AG08396 (cell line): ENCODE measurements at places on chromosomes 16 and 17.

DNA sequence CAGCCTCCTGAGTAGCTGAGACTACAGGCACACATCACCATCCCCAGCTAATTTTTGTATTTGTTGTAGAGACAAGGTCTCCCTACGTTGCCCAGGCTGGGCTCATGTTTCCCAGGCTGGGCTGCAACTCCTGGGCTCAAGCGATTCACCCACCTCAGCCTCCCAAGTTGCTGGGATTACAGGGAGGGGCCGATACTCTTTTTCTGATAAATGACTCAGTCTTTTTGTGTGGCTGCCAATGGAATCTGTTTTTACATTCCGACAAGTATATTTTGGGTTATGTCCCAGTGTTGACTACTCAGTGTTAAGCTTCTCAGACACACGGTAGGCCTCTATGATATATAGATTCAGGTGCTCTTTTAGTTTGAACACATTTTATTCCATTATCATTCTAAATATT is 58.1 kb downstream of the SLFN11 start:
- peak; percentile 59 for DNase-seq

DNA sequence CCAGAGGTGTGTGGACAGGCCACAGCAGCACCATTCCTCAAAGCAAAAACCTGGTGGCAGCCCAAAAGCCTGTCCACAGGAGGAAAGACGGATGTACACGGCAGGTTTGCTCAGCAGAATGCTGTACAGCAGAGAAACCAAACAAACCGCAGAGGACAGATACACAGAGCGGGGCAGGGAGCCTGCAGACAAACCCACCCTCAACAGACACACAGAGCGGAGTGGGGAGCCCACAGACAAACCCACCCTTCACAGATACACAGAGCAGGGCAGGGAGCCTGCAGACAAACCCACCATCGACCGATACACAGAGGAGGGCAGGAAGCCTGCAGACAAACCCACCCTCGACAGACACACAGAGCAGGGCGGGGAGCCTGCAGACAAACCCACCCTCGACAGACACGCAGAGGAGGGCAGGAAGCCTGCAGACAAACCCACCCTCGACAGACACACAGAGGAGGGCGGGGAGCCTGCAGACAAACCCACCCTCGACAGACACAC is 53.0 kb upstream of the METRNL start:
- no peak for DNase-seq

DNA sequence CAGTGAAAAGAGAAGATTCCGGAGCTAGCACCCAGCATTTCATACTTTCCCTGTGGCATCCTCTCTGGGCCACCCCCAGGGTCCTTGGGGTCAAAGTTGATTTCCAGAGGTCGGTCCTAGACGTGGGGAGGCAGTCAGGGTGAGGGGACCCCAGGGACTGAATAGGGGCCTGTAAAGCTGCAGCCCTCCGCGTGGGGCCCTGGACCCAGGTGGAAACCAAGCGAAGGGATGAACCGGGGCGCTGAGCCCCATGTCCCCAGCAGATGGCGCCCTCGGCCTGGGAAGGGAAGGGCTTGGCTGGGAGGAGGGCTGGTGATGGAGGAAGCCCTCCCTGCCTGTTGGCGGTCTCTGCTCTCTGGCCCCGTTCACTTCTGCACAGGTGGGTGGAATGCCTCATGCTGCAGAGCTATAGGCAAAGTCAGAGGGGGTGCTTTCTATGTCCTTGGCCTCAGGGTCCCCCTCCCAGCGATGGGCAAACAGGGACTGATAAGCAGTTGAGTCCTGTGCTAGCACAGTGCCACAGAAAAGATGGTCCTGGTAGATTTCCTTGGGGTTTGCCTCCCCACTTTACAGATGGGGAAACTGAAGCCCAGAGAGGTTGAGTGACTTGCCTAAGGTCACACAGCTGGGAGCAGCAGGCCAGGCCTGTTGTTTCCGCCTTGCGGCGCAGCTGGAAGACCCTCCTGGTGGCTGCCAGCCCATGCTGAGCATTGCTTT is 163.4 kb upstream of the CIBAR2 start:
- peak; percentile 91 for DNase-seq

- peak; percentile 41 for DNase-seq
Measured at GRCh38 chr17:58991718-58992331, 114.9 kb downstream of the TRIM37 start.

DNA sequence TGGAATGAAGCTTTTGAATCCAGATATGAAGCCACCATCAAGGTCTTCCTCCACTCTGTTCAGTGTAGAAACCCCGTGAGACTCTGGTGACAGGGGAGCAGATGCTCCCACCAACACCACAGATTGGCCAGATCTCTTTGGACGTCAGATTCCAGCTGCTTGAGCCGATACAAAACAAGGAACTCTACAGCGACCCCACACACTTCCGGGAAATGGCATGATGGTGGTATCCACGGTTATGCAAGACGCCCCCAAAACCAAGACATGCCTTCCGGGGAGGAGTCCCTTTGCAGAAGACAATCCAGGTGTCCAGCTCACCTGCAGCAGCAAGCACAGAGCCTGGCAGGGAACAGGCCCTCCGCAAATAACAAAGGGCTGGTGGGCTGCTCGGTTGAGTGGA is 19.8 kb upstream of the PITPNA start:
- no peak for DNase-seq

- DNase-seq = peak; percentile 54
Measured at GRCh38 chr16:16019488-16019887, 70.1 kb downstream of the ABCC1 start.

DNA sequence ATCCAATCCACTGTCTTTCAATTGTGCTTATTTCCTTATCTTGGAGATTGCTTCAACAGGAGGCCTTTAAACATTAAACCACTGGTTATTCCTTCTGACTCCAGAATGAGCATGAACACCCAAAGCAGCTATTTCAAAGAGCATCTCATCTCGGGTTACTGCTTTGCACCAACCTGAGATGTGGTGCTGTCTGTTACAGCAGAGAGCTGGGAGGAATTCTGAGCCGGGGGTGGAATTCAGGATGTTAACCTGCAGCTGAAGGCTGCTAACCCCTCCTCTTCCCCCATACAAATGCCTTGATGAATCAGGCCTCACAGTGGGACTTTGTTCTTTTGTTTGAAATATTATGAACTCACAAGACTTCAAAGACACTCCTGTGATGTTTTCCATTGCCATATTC is 113.1 kb downstream of the SHISA9 start:
- DNase-seq = no peak

DNA sequence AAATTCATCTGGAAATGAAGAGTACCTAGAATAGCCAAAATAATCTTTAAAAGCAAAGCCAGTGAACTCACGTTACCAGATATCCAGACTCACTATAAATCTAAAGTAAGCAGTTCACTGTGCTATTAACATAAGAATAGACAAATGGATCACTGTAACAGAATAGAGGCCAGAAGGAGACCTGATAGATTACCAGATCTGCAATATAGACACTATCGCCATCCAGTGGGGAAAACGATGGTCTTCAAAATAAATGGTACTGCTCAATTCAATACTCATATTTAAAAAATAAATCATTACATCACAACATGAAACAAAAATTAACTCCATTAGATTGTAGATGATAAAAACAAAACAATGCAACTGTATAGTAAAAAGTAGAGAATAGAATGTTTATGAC is 158.6 kb upstream of the CDH8 start:
- no peak for DNase-seq

DNA sequence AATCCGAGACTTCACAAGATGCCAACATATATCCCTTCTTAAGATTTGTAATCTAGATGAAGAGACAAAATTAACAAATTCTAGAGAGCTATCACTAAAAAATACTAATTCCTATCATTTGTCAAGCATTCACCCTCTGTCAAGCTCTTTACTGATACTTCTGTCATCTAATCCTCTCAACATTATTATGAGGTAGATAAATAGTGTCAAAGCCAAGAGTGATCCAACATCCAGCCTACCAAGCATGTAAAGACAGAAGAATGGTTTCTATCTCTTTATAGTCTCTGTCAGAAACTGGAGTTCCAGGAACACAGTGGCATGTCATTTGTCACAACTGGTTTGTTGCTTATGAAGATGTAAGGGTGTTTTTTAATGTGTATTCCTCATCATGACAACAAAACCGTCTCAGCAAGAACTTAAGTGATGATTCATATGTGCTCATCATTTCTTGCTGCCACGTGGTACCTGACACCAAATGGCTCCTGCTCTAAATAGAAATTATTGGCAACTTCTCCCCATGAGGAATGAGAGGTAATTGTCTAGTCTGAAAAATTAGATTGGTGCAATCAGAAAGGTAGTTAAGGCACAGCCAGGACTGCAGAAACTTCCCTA is 196.8 kb downstream of the TOX3 start:
- DNase-seq = no peak

- DNase-seq = no peak
Measured at GRCh38 chr16:81673432-81673831, 105.7 kb upstream of the PLCG2 start.

- peak; percentile 94 for DNase-seq
Measured at GRCh38 chr17:68291836-68292688, 767 bp downstream of the ARSG start.

- DNase-seq = no peak
Measured at GRCh38 chr17:47287068-47287467, 33.4 kb downstream of the ITGB3 start.

DNA sequence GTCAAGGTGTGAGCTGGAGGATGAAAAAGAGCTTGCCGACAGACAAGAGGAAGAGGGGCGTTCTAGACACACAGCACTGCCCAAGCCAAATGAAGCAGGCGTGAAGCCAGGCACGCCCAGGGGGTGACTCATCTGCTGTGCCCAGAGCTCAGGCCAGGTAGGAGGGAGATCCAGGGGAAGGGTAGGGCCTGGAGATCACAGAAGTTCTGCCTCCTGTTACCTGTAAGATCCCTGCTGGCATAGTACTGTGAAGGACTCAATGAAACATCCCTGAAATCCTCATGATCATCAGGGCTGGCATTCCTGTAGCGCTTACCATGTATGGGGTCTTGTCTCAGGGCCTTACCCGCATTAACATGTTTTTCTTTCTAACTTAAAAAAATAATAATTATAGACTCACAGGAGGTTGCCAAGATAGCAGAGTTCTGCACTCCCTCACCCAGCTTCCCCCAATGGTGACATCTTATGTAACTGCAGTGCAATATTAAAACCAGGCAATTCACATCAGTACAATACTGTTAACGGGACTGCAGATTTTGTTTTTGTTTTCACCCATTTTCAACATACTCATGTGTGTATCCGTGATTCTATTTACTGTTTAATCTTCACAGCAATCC is 158.6 kb downstream of the XYLT1 start:
- DNase-seq = no peak

GRCh38 chr17:77137111-77137510 is 3.7 kb upstream of the SEC14L1 start:
- no peak for DNase-seq

GRCh38 chr17:63452046-63452961 is 6.2 kb upstream of the CYB561 start:
- no peak for DNase-seq

DNA sequence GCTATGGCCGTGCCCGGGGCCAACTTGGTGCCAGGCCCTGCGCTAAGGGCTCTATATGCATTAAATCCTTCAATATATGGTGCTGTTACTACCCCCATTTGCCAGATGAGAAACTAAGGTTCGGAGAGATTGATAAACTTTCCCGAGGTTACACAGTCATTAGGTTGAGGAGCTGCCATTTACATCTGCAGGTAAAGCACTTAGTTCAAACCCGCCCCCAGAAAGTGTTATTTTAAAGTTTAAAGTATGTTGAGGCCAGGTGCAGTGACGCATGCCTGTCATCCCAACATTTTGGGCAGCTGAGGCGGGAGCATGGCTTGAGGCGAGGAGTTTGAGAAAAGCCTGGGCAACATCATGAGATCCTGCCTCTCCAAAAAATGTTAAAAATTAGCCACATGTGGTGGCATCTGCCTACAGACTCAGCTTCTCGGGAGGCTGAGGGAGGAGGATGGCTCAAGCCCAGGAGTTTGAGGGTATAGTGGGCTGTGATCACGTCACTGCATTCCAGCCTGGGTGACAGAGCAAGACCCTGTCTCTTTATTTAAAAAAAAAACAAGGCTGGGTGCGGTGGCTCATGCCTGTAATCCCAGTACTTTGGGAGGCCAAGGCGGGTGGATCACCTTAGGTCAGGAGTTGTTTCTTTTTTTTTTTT is 264.7 kb downstream of the PARN start:
- DNase-seq = no peak

DNA sequence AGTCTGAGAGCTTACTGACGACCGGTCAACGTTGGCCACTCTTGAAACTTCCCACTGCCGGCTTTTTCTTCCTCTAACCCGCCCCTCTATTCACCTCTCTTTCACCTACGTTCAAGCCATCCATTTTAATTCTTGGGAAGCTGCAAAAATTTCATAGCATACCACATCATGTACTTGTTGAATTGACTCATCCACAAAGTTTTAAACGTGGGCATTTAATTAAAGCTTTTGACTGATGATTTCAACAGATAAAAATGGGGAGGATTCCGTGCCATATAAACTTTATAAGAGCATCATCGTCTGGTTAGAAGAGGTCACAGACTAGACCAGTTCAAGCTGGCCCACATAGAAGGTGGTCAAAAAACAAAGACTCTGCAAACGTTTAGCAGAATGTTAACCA is 22.5 kb downstream of the VPS53 start:
- DNase-seq = no peak

DNA sequence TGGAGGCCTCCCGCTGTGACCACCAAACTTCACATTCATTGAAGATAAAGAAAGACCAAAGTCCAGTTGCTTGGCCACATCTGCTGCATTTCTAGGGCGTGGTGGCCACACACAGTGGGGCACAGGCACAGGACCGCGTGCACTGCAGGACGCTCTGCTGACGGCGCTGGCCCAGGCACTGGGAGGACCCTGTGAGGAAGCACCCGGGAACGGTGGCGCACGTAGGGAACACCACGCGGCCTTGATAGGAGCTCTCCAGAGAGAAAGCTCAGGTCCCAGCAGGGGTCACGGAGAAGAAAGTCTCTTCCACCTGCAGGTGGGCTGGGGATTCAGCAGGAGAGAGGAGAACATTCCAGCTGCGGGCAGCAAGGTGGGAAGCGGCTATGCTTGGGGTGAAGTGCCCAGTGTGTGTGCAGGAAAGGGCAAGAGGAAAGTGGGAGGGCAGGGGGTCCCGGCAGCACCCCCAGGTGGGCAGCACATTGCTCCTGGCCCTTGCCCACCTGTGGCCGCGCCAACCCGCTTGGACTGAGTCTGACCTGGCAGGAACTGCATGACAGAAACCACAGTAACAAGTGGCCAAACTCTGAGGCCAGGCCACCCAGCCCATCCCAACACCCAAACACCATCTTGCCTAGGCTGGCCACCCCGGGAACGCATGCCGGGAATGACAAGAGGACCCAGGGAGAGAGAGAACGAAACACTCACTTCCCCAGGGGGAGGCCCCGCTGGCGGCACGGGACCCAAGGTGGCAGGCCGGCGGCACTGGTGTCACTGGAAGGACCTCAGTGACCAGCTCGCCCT is 32.8 kb downstream of the TBC1D16 start:
- DNase-seq = no peak
